ENCODE measurements at places on chromosomes 5 and 9.

- no peak for DNase-seq
These were observed 267.0 kb downstream of the SEC61B start for GRCh38 chr9:99489060-99489413.

- no peak for DNase-seq
These were observed 257.5 kb downstream of the PARP8 start for GRCh38 chr5:50923768-50924494.

GRCh38 chr5:127667926-127668325, 19.0 kb downstream of the CTXN3 start:
- DNase-seq = no peak

- no peak for DNase-seq
These were observed 148.0 kb downstream of the RORB start for GRCh38 chr9:74645007-74645639.

GRCh38 chr5:16064135-16064893, 115.3 kb downstream of the MARCHF11 start:
- DNase-seq = no peak

- no peak for DNase-seq
These were observed 415.3 kb downstream of the MAN2A1 start for GRCh38 chr5:110104726-110105669.

GRCh38 chr9:116687754-116688135, 640 bp downstream of the TRIM32 start:
- DNase-seq = no peak

DNA sequence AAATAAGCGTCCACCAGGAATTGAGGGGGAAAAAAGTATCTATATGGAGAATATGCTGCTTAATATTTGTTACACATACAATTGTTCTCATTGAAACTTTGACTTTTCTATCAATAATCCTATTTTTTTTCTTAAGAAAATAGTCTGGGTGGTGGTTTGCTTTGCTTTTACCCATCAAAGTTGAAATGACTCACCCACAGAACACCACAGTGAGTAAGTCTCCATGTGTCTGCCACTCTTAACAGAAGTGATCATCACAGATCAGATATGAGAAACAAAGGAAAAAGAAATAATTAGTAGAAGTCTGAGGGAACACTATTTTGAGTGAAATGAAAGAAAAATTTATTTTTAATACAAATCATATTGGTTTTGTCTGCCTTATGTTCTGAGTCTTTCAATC, 742.8 kb downstream of the CDH9 start:
- DNase-seq = no peak

- no peak for DNase-seq
These were observed 58.9 kb downstream of the ARSB start for GRCh38 chr5:78926252-78926651.

DNA sequence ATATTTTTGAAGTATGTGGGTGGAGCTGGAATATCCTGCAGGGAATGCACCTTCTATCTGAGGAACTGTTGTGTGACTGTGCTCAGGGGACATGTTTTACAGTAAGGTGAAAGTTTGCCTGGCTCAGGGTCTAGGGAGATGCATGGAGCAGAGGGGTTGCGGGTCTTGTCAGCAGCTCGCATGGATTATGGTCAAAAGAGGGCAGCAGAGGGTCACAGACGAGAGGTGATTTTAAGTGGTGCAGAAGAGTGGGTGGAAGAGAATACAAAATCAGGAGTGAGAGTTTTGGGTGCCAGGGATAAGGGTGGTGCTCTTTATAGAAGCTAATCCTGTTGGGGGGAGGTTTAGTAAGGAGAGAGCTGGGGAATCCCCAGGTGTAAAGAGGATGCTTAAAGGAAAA, 53.5 kb upstream of the GRIN3A start:
- peak; percentile 31 for DNase-seq

DNA sequence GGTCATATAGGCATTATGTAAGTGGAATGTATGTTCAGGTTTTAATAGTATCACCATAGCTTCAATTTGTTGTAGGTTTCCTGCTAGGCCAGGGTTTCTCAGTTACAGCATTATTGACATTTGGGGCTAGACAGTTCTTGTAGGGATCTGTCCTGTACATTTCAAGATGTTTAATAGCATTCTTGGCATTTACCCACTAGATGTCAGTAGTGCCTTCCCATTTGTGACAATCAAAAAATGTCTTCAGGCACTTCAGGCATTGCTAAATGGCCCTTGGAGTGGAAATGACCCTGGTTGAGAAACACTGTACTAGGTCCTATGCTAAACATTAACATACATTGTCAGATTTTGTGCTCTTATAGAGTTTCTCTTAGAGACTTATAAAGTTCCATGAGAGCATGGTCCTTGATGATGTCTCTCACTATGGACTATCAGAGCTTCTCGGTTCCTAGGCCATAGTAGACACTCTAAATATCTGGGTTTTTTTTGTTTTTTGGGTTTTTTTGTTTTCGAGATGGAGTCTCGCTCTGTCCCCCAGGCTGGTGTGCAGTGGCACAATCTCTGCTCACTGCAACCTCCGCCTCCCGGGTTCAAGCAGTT, 1.4 kb downstream of the KIF20A start:
- DNase-seq = no peak

- no peak for DNase-seq
These were observed 57.4 kb downstream of the PSMB7 start for GRCh38 chr9:124357721-124358361.

GRCh38 chr5:143557061-143557818, 153.8 kb upstream of the NR3C1 start:
- no peak for DNase-seq

DNA sequence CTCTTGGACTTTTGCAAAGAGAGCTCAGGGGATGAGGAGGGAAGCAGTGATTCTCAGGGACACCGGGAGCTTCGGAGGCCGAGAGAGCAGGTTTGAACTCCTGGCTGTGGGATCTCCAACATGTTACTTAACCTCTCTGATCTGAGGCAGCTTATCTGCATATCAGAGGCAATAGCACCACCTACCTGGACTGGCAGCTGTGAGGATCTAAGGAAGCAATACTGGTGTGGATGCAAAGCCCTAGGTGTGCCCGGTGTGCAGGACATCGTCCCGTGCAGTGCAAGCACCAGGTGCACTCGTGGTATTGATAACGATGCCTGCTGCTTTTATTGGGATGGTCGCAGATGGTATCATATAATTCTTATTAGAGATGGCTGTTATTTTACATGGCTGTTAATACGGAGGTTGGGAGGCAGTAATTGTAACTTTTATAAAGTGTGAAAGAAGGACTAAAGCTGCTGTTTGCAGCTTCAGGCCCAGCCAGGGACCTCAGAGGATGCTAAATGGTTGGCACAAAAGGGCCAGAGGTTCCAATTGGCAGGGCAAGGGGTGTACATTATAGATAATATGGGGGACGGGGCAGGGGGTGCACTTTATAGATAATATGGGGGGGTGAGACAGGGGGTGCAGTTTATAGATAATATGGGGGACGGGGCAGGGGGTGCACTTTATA, 14.9 kb downstream of the COL5A1 start:
- no peak for DNase-seq

DNA sequence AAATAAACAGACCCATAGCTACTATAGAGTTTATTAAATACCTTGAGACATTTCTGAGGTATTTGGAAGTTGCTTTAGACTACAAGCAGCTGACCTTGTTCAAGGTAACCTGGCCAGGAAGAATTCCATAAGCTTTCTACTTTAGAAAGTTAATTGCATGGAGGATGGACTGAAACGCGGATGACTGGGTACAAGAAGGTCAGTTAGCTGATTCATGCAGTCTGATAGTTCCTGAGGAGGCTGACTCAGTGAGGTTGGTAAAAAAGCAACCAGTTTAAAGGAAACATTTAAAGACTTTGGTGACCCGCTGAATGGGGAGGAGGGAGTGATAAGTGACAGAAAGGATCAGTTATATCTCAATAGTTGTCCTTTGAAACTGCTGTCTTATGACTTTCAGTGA, 670.1 kb upstream of the CDH9 start:
- DNase-seq = no peak

DNA sequence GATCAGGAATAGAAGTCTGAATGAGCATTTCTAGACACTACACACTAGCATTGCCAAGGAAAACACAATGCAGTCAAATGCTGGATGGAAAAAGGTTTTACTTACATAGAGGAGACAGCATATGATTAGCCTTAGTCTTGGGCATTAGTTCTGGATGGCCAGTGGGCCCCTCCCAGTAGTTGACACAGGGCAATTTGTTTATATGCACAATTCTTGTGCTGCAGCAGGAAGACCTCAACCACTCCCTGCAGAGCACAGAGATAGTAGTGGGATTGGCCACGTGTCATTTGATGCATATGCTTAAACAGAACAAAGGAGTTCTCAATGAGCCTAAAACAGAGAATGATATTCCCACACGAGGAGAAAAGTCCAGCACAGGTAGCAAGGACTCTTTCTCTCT, 1496.2 kb upstream of the CDH6 start:
- no peak for DNase-seq

DNA sequence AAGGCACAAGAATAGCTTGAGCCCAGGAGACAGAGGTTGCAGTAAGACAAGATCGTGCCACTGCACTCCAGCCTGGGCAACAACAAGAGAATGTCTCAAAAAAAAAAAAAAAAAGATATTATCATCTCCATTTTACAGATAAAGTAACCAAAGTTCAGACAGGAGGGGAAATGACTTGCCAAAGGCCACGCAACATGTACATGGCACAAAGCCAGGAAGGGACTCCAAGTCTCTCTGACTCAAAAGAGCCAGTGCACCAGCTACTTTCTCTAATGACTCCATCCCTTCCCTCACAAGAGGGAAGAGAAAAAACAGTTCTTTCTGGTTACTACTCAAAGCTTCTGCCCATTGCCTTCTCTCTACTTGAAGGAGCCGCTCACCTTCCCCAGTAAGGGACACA, 34.1 kb downstream of the SIL1 start:
- DNase-seq = no peak

DNA sequence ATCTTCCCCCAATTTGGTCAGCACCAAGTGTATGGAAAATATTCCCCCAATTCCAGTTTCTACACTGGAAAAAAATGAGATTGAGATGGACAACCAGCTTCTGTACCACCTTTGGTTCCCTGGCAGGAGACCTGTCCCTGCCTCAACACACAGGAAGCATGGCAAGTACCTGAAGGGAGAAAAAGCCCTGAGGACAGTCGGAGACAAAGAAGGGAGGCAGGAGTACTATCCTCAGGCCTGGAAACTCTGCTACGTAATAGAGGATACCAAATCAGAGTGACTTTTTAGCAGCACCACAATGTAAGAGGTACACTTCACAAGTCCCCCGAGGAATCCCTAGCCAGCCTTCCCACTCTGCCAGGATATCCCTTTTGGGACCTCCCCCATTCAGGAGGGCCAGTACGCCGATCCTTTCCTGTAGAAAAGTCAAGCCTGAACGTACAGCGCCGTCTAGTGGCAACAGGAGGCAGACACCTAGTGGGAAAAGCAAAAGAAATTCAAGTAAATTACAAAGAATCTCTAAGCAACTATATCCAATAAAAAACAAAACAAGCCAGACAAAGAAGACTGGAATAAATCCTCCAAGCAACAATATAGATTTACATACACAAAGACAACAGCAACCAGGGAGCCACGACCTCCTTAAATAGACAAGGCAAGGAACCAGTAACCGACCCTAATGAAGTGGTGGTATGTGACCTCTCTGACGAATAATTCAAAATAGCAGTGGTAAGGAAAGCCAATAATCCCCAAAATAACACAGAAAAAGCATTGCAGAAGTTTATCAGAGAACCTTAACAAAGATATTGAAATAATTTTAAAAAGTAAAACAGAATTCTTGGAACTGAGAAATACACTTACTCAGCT, 63.3 kb upstream of the SLCO6A1 start:
- peak; percentile 32 for DNase-seq

- DNase-seq = no peak
These were observed 20.2 kb upstream of the SUB1 start for GRCh38 chr5:32565145-32565544.

- DNase-seq = no peak
These were observed 294.8 kb downstream of the GADD45G start for GRCh38 chr9:89899573-89899972.

- peak; percentile 24 for DNase-seq
These were observed 110.7 kb downstream of the NR6A1 start for GRCh38 chr9:124660341-124660801.

DNA sequence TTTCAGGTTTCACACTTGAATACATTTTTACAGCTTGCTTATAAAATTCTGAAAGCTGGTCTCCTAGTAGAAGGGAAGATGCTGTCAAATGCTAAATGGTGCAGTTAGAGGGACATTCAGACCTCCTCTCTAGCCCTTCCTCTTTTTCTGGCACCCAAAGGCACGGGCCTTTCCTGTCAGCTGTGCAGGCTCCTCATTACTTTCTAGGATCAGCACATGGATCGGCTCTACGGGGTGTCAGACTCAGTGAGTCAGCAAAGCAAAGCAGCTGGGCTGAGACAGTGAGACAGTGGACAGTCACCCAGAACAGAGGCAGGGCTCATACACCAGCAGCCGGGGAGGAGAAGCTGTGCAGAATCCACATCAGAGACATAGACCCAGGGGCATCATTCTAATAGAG, 80.0 kb upstream of the TNC start:
- no peak for DNase-seq
